Fibroblast of pulmonary artery (primary cell): ENCODE measurements at places on chromosomes 13 and 19.

DNA sequence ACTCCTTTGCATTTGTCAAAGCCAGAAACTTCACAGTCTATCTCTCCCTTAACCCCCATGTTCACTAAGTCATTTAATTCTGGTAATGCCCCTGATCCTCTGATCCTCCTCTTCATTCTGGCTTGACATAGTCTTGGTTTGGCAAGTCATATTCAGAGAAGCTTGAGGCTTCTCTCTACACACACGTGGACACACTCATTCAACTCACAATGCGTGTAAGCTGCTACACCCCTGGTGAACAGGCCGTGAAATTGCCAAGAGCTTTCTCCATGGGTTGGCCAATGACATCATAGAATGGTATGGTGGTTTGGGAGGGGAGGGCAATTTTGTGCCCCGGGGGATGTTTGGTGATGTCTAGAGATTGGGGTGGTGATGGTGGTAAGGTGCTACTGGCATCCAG, 47.9 kb upstream of the FLT1 start:
- no peak for DNase-seq

GRCh38 chr19:1699998-1700732, 47.8 kb upstream of the TCF3 start:
- DNase-seq = no peak

- DNase-seq = no peak
Measured at GRCh38 chr19:15235781-15236180, 3.5 kb upstream of the EPHX3 start.

DNA sequence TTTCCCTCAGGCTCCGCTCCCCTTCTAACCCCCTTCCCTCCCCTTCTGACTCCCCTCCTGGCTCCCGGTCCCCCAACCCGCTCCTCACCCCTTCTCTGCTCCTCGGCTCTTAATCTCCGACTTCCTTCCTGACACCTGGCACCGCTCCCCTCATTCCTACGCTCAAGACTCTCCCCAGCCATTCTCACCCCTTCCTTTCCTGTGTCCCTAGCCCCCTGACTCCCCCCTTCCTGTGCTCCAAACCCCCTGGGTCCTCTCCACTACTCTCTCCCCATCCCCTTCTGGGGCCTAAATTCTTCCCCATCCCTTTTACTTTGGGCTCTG, 658 bp downstream of the CLPP start:
- DNase-seq = no peak

- DNase-seq = no peak
Measured at GRCh38 chr13:93147946-93148345, 78.7 kb upstream of the GPC6 start.

DNA sequence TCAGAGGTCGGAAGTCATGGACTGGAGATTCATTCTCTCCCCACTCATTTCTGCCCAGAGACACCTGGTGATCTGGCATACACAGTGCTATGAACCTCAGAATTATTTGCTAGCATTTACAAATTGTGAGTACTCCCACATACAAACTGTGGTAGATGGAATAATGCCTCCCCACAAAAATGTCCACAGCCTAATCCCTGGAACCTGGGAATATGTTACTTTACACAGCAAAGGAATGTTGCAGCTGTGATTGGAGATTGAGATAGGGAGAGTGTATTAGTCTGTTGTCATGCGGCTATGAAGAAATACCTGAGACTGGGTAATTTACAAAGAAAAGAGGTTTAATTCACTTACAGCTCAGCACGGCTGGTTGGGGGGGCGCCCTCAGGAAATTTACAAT, 3.1 kb upstream of the UQCRFS1 start:
- DNase-seq = no peak

GRCh38 chr19:1155352-1156304, 18.4 kb downstream of the SBNO2 start:
- DNase-seq = peak; percentile 42

- no peak for DNase-seq
Measured at GRCh38 chr13:98563071-98563470, 13.8 kb downstream of the STK24 start.

GRCh38 chr13:111946214-111946613, 120.7 kb upstream of the SOX1 start:
- DNase-seq = no peak

GRCh38 chr19:32407004-32407992, 1.7 kb downstream of the DPY19L3 start:
- peak; percentile 88 for DNase-seq

DNA sequence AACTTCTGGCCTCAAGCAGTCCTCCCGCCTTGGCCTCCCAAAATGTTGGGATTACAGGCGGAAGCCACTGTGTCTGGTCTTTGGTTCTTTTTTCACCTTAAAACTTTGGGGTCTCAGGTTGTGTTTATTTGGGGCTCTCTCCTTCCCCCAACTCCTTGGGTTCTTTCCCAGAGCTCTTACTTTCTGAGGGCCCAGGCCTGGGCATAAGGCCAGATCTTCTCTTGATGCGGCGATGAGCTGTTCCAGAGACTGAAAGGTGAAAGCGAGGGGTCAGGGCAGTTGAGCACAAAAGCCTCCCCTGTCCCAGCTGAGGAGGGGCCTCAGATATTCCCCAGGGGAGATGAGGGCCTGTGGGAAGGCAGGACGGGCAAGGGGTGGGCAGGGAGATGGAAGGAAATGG, 7.1 kb downstream of the POLR1G start:
- no peak for DNase-seq

- DNase-seq = no peak
Measured at GRCh38 chr13:93316841-93317240, 90.2 kb downstream of the GPC6 start.

- DNase-seq = no peak
Measured at GRCh38 chr13:83710133-83710515, 172.2 kb downstream of the SLITRK1 start.

GRCh38 chr13:49980266-49980665, 16.6 kb upstream of the TRIM13 start:
- peak; percentile 10 for DNase-seq

GRCh38 chr19:2627855-2628254, 74.6 kb downstream of the GNG7 start:
- DNase-seq = no peak

DNA sequence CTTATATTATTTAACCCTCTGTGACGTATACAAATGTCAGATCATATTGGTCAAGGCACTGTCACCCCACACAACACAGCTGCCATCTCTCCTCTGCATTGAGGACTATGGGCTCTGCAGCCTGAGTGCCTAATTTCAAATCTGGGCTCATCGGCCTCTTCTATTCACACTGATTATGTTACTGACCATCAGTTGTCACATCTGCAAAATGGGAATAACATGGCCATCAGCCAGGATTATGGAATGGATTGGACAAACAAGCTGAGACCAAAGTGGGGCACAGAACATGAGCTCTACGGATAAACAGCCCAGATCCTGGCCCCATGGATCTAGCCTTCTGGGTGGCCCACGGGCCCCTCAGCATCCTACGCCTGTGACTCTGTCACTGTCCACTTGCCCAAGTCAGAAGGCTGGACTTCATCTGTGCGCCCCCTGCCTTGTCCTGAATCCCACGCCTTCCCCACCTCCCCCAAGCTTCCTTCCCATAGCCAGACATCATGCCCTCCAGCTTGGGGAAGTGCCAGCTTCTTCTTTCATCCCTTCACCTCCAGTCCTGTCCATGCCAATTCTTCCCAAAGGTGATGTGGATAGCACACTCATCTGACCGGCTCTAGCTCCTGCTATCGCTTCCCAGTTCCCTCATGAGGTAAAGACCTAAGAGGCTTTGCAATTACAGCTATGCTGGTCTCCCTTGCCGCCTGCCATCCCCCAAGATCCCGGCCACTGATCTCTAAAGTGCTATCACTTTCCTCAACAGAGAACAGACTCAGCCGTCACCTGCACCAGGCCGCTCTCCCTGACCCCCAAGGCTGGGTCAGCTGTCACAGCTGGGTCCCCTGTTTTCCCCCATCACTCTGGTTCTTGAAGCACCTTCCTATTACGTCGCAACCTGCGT, 872 bp downstream of the FARSA start:
- no peak for DNase-seq

DNA sequence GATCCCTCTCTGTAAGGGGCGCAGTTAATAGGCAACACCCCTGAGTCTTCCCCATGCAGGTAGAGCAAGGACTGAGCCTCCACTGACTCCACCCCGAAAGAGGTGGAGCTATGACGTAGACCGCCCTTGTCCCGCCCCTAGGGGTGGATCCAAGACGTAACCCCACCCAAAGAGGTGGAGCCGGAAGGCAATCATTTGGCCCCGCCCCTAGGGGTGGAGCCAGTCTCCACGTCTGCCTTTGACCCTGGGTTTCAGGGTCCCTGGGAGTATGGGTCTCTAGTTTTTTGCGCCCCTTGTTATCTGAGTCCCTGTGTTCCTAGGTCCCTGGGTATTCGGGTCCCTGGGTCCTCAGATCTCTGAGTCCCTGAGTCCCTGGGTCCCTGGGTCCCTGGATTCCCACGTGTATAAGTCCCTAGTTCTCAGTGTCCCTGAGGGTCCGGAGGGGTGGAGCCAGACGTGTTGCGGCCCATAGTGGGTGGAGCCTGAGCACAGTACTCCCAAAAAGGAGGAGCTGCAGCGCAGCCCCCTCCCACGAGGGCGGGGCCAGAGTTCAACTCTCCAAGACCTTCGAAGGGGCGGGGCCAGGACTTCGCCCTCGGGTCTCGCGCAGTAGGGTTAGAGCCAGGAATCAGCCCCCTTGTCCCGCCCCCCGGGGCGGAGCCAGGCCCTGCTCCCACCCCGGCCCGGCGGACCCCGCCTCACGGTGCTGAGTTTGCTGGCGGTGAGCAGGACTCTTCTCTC, 5.3 kb downstream of the DENND1C start:
- peak; percentile 46 for DNase-seq

GRCh38 chr19:56116606-56117005, 4.5 kb downstream of the ZNF787 start:
- no peak for DNase-seq

DNA sequence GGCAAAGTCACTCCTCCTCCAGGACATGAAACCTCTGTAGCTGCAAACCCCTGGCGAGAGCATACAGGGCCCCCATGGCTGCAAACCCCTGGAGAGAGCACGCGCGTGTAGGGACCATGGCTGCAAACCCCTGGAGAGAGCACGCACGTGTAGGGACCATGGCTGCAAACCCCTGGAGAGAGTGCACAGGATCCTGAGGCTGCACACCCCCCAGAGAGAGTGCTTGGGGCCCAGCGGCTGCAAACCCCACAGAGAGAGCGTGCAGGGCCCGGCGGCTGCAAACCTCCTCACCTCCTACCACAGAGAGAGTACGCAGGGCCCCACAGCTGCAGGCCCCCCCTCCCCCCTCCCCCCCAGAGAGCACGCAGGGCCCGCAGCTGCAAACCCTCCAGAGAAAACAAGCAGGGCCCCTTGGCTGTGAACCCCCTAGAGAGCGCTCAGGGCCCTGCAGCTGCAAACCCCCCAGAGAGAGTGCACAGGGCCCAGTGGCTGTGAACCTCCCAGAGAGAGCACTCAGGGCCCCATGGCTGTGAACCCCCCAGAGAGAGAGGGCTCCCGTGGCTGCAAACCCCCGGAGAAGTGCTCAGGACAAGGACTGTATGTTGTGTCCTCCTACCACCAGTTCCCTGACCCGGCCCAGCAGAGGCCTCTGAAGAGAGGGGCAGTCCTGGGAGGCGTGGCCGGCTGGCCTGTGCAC, 7.3 kb downstream of the ADPRHL1 start:
- no peak for DNase-seq

GRCh38 chr13:39918620-39919236, 263.3 kb downstream of the COG6 start:
- DNase-seq = peak; percentile 66

- DNase-seq = no peak
Measured at GRCh38 chr13:37365496-37365895, 233.1 kb downstream of the POSTN start.

- DNase-seq = no peak
Measured at GRCh38 chr19:33758541-33759013, 38.1 kb upstream of the KCTD15 start.

- DNase-seq = peak; percentile 9
Measured at GRCh38 chr13:43446126-43446525, 340.6 kb downstream of the ENOX1 start.

GRCh38 chr13:113411216-113412023, 41.9 kb downstream of the ADPRHL1 start:
- peak; percentile 70 for DNase-seq

GRCh38 chr19:48933382-48933932, at the start of gene DHDH:
Gene DHDH, plus strand, starts transcription at chr19:48933699. Its CDS starts 23 bp downstream, at chr19:48933722.
- DNase-seq = peak; percentile 49

- DNase-seq = no peak
Measured at GRCh38 chr19:54644056-54644455, 13.8 kb downstream of the LILRB1 start.

DNA sequence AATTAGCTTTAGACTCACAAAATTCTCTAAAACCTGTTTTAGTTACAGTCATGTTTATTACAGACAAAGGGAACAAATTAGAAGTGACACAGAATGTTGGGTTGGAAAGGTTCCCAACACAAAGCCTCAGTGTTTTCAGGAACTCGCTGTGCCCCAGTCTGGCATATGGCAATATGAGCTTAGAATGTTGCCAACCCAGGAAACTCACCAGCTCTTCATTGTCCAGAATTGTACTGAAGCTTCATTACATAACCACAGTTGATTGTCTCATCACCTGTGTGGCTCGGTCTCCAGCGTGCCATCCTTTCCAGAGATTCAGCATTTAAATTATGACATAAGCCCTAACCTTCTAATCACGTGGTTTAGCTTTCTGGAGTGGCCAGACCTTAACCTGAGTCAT, 19.1 kb downstream of the ZNF264 start:
- DNase-seq = no peak

DNA sequence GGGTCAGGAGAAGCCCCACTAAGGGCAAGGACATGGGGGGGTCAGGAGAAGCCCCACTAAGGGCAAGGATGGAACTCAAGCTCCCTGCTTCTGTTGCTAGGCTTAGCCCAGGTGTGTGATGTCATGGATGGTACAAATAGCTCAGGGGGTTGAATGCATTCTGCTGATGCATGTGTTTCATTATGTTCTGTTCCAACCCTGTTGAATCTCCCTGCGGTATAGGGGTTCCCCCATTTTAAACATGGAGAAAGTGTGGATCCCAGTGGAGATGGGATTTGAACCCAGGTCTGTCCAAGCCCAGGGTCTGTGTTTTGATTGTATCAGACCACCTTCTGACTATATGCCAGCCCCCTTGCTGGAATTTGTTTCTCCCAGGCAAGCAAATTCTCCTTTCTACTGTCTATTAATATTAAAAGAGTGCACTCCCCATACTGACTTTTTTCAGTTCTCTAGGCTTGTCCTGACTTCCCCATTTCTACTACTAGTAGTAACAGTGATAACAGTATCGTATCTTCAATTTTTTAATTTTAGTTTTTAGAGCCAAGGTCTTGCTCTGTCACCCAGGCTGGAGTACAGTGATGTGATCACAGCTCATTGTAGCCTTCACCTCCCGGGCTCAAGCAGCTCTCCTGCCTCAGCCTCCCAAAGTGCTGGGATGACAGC, 6.7 kb downstream of the ZNF865 start:
- DNase-seq = no peak
